ENCODE measurements at places on chromosomes 2 and 18.
A peak's percentile ranks its signal among the peaks of the same experiment; 100 is the strongest.

DNA sequence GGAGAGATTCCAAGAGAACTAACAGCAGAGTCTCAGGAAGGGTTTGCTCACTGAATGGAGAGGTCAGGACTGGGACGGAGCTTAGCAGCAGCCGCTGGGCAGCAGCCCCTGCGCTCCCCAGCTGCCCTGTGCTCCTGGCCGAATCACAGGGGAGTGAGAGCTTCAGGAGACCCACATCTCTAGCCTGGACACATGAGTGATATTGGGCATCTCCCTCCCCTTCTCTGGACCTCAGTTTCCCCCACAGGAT is 511 bp downstream of the MATN3 start:
- no peak for DNase-seq

- peak; percentile 82 for DNase-seq
Measured at GRCh38 chr2:159921752-159922404, 123.9 kb upstream of the CD302 start.

GRCh38 chr2:68775272-68775842 is 40.7 kb downstream of the ARHGAP25 start:
- no peak for DNase-seq

- no peak for DNase-seq
Measured at GRCh38 chr18:11290786-11291185, 141.4 kb upstream of the PIEZO2 start.
